Stimulated activated CD4-positive, alpha-beta T cell treated with anti-CD3 and anti-CD28 coated beads, Interleukin-2, amount 100 ng/mL, for 48 hours (primary cell): ENCODE measurements at places on chromosomes 12 and 14.

DNA sequence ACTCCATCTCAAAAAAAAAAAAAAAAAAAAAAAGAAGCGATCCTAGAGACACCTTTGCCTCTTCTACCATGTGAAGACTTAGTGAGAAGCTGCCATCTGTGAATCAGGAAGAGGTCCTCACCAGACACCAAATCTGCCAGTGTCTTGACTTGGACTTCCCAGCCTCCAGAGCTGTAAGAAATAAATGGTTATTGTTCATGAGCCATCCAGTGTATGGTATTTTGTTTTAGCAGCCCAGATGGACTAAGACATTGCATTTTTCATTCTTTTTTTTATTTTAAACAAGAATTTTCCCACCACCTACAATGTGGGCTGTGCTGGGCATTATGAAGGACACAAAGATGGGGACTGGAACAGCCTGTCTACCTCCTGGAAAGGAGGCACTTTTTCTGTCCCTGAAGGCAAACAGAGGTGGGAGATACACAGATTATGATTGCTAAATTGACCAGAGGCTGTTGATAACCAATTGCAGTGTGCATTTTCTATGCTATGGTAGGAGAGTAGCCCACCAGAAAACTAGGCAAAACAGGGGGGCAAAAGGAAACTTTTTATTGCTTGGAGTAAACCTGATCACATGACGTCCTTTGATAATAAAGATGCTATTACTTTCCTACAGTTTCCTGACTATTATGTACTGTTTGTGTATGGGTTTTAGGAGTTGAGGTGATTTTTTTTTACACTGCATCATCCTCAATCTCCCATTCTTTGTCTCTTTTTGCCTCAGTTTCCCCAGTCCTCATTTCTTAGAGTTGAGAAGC, 2.8 kb upstream of the C12orf43 start:
- no peak for DNase-seq

DNA sequence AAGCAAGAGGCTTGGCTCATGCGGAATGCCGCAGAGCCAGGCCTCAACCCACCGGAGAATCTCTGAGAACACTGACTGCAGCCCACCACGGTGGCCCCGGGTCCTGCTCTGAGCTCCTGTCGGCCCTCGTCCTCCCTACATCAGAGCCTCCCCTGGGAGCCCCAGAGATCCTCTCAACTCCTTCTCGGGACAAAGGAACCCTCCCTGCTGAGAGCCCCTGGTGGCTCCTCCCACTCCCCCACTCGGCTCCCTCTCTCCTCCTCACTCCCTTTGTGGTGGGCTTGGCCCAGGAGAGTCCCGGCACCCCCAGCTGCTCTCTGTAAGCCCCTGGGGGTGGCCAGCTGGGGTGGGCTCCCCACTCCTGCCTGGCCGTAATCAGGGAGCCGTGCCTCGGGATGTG, 11.1 kb upstream of the INF2 start:
- DNase-seq, result no peak

GRCh38 chr14:103909531-103910261, 18.6 kb upstream of the TDRD9 start:
- no peak for DNase-seq

- DNase-seq, result no peak
These were observed 13.1 kb downstream of the JDP2 start for GRCh38 chr14:75440733-75441477.

GRCh38 chr12:23585782-23586163, 363.7 kb downstream of the SOX5 start:
- DNase-seq, result no peak

- no peak for DNase-seq
These were observed 15.2 kb downstream of the DDX55 start for GRCh38 chr12:123617144-123617543.

DNA sequence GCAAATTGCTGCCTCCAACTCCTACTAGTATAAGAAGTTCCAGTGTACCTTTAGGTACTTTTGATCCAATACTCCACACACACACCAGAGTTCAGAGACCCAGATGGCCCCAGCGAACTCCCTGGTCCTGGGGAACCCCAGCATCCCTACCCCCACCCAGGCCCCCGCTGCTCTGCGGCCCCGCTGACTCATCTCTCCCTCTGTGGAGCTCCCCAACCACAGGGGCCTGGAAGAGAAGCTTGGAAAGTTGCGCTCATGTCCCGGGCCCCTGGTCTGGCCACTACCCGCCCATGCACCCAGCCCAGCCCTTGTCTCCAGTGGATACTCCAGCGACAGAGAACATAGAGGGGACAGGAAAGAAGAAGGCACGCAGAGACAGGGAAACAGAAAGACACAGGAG, 4.2 kb upstream of the SP7 start:
- DNase-seq, result no peak

GRCh38 chr14:52910572-52910971, 40.3 kb downstream of the FERMT2 start:
- DNase-seq, result no peak

DNA sequence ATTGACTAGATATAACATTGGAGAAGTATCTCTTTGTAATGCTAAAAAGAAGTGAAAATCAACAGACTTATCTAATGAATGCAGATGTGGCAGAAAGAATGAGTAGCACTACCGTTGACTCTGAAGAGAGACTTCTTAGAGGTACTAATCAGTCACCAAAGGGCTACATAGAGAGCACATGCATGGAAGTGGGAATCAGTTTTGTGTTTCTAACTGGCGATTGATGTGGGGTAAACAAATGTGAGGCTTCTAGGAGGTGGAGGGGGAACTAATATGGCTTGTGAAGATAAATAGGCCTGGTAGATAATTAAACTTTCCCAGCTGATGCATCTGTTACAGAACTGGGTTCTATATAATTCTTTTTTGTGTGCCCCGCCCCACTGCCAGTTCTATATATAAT, 10.5 kb downstream of the COCH start:
- no peak for DNase-seq

- no peak for DNase-seq
These were observed 273.9 kb downstream of the ZFP36L1 start for GRCh38 chr14:68518761-68519670.

DNA sequence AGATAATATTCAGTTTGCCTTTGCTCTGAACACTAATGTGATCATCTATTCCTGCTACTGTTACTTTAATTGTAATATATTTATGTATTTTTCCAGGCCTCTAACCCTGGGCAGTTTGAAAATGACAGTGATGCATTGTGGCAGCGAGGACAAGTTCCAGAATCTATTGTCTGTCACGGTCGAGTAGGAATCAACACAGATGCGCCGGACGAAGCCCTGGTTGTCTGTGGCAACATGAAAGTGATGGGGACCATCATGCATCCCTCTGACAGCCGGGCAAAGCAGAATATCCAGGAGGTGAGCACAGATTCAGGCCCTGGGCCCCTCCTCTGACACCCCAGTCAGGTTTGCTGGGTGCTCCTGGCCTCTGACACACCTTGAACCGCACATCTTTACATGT, 78.5 kb downstream of the MYRFL start:
- no peak for DNase-seq

DNA sequence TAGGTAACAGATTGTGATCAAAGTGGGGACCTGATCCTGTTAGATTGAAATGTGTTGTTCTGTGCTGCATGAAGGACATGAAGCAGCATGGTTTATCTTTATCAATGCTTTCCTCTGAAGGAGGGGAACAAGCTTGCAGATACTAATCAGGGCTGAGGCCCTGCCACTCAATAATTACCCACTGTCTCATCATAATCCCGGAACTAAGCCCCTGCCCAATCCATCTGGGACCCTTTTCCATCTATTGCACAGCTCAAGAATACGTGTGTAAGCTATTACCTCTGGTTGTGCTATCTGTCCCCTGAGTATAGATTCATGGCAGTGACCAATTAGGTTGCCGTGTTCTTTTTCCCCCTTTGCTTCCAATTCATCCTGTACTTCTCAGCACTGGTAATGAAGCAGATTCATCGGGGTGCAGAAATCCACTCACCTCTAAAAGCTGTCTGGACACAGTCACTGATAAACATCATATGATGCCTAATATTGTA, 67.8 kb downstream of the OTX2 start:
- DNase-seq, result no peak

GRCh38 chr12:78473136-78473535, 391.4 kb upstream of the SYT1 start:
- no peak for DNase-seq

GRCh38 chr14:67331368-67332125, 28.1 kb downstream of the ATP6V1D start:
- DNase-seq, result no peak

DNA sequence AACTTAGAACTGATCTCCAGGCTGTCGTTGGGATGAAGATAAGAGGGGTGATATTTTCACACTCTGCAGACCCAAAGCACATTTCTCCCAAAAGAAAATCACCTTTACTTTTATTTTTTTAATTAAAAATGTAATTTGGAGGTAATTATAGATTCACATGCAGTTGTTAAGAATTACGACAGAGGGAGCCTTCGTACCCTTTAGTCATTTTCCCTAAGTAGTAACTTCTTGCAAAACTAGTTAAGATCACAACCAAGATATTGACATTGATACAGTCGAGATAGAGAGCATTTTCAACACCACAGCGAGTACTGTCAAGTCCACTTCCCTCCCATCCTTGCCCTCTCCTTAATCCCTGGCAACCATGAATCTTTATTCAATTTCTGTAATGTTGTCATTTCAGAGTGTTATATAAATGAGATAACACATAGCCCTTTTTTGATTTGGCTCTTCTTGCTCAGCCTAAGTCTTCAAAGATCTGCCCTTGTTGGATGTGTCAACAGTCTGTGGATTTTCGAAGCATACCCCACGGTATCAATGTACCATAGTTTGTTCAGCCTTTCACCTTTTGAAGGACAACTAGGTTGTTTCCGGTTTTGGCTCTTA, 39.6 kb downstream of the DNAH10 start:
- DNase-seq, result no peak

GRCh38 chr14:102993523-102993922, 63.8 kb downstream of the CDC42BPB start:
- no peak for DNase-seq

DNA sequence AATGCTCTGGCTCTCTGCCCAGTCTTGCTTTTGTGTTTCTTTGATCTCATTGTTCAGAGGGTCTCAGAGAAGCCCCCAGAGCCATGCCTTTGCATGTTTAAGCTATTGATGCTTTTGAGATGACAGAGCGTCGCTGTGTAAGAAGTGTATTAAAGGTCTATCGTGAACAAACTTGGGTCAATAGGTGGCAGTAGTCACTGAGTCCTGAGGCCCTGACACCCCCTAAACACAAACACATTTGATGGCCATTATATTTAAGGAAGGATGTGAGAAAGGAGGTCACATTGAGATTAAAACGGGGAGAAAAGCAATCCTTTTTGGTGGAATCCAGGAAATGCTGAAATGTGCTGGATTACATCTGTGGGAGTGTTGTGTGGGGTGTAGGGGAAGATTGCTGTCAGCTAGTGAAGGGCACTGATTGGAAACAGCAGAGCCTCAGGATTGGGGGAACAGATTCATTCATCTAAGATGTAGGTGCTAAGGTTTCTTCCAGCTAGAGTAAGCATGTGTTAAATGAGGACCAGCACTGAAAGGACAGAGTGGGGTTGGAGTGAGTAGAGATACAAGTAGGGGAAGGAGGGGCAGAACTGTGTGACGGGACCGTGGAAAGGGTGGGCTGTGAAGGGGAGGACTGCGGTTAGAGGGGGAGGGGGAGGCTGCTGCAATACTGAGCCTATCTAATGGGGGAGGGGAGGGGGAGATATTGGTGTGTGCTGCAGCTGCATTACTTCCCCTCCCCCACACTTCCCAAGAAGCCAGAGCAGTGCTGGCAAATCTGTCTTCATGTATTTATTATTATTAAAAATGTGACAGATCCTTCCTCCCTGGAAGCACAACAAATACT, 12.7 kb downstream of the NGDN start:
- DNase-seq, result no peak

- DNase-seq, result no peak
These were observed 389.2 kb downstream of the RAD51B start for GRCh38 chr14:68208626-68209317.

- no peak for DNase-seq
These were observed 1.3 kb upstream of the TSFM start for GRCh38 chr12:57781244-57781643.

DNA sequence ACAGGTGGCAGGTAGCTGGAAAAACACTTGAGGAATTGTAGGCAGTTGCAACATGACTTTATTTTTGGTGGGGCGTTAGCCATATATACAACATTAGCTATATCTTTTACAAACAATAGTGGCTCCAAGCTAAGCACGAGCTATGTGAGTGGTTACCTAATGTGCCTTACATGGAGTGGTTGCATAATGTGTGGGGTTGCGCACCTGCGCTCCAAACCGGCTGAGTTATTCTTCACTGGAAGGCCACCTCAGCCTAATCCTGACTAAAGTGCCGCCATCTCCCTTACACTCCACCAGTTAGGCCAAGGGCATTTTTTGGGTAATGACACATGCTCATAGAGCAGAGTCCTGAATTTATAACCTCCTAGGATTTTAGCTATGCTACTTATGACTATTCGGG, 31.8 kb upstream of the G2E3 start:
- DNase-seq, result no peak

GRCh38 chr12:10358969-10359368, 30.9 kb downstream of the KLRK1 start:
- DNase-seq, result no peak

DNA sequence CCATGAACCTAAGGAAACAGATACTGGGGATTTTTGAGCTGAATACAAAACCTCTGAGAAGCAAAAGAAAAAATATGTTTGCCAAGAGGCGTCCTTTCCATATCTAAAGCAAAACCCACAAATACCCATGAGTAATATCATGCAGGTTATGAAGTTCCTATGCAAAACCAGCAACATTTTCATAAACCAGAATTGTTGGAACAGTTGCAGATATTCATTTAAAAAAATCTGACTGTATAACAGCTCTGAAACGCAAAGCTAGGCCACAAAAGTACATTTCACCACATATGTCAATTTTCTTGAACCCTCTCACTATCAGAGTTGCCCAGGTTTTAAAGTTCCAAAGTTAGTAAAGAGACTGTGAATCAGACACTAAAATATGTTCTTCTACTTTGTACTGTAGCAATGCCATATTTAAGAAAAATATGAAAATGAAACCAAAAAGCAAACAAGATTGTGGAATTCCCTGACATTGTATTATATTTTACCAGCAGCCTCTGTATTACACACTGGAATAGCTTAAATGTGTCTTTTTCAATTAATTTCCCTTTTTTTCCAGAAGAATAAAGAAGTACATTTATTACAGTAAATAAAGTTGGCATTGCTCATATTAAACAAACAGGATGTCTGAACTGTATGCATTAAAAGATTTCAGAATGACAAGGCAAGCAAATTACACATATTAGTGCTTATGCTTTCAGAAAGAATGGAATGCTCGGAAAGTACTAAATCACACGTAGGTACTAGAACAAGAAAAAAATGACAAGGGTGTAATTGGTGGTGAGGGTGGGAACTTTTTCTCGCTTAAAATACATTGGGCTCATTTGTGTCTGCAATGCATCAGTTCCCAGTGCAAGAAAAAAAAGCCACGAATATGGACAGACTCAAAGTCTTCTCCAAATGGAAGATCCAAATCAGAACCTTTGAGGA, 33.6 kb upstream of the HIF1A start:
- no peak for DNase-seq

DNA sequence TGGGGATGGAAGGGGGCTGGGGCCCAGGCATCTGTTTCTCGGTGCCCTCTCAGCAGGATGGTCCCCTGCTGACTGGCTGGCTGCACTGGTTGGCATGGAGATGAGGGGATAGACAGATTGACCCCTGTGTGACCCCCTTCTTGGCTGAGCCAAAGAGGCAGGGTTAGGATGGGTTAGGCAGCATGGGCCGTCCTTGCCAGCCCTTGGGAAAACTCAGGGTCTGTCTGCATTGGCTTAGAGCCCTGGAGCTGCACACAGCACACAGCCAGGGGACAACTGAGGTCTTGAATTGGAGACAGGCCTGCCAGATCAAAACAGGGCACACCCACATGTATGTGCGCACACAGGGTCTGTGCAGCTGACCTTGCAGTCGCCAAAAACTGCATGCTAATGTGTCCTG, 11.2 kb upstream of the LRP1-AS start:
- DNase-seq, result no peak
